ENCODE measurements at places on chromosomes 16 and 17.
A peak's percentile ranks its signal among the peaks of the same experiment; 100 is the strongest.

GRCh38 chr17:64984851-64985521 lies 65.7 kb upstream of the LRRC37A3 start:
- DNase-seq, result peak; percentile 22

DNA sequence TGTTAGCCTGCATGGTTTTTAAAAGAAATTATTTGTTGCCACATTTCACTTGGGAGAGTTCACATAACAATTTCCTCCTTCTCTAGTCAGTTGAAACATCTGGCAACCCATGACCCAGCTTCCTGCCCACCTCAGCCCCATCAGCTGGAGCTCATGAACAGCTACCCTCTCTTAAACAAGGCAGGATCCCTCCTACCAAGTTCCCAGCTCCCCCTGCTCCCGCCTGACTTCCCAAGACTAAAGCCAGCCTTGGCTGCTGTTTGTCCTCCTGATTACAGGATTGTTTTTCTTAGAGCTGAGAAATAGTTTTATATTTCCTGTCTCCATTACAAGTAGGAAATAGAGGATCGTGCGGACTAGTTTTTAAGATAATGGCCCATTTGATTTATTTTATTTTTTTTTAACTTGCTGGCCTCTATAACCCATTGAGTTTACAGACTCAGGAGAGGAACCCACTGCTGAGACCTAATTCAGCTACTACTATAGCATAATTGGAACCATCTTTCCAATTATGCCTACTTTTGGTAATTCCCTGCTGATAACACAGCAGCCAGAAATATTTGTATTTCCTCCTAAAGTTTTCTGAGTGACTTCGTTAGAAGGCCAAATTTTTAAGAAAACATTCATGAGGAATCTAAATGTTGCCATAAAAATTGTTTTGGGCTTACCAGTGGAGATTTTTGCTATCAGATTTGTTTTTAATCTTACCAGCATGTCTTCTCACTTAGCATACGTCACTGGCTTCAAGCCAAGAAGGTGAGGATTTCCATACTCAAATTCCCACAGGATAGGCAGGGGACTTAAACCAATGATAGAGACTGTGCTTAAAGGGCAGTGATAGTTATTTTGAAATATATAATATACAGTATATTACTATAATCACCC lies 90.0 kb downstream of the ELAC2 start:
- DNase-seq, result no peak

DNA sequence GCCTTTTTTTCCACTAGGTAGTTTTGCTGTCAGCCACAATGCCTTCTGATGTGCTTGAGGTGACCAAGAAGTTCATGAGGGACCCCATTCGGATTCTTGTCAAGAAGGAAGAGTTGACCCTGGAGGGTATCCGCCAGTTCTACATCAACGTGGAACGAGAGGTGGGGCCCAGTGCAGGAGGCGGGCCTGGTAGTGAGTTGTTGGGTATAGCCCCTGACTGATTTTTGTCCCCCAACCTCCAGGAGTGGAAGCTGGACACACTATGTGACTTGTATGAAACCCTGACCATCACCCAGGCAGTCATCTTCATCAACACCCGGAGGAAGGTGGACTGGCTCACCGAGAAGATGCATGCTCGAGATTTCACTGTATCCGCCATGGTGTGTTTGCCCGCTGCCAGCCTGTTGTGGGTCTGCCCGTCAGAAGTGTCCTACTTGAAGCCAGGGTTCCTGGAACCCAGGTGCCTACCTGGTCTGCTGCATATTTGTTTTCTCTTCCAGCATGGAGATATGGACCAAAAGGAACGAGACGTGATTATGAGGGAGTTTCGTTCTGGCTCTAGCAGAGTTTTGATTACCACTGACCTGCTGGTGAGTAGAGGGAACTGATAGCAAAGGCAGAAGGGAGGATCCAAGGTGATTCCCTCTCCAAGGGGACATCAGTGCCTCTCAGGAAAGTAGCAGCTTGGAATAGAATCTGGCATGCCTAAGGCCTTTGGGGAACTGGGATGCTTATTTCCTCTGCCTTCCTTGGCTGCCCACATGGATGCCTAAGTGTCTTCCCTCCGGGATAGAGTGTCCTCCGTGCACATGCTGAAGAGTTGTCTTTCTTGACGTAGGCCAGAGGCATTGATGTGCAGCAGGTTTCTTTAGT lies 1.9 kb upstream of the CD68 start:
- DNase-seq, result no peak

GRCh38 chr17:49521471-49522356 lies 26.6 kb downstream of the NGFR start:
- DNase-seq, result no peak

DNA sequence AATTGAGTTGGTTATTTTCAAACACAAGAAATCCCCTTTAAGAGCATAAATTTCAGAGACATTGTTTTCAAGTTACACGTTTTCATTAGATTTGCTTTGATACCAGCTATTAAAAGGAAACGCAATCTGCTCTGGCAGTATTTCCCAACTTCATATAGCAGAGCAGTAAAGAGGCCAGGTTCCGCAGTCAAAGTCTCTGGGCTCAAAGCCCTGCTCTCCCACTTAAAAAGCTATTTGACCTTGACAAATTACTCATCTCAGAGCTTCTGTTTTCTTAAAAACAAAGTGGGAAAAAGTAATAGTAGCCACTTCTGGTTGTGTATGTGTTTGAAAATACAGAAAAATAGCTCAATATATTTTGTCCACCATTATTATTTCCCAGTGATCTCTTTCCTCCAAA lies 89.7 kb upstream of the CDYL2 start:
- no peak for DNase-seq

- no peak for DNase-seq
Observed at GRCh38 chr16:83817022-83817421, 9.2 kb downstream of the HSBP1 start.

- no peak for DNase-seq
Observed at GRCh38 chr17:55895112-55895759, 144.4 kb downstream of the PCTP start.

- DNase-seq, result no peak
Observed at GRCh38 chr16:85955566-85955965, 56.6 kb downstream of the IRF8 start.

- DNase-seq, result no peak
Observed at GRCh38 chr17:8674344-8675305, 44.1 kb upstream of the MYH10 start.

- DNase-seq, result no peak
Observed at GRCh38 chr17:78544881-78545755, 32.1 kb downstream of the DNAH17 start.

DNA sequence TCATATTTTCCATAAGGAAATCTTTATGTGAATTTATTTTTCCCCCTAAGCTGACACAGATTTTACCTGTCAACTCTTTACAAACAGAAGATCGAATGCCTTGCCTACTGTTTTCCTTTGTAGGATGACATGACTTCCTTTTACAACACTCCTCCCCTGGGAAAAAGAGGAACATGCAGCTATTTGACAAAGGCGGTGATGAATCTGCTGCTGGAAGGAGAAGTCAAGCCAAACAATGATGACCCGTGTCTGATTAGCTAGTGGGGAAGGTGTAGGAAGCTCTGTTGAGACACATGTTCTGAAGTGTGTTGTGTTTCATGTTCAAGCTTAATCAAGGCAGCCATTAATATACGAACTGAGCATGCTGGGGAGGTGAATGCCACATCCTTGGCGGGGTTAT lies 238.0 kb downstream of the PHKB start:
- no peak for DNase-seq

DNA sequence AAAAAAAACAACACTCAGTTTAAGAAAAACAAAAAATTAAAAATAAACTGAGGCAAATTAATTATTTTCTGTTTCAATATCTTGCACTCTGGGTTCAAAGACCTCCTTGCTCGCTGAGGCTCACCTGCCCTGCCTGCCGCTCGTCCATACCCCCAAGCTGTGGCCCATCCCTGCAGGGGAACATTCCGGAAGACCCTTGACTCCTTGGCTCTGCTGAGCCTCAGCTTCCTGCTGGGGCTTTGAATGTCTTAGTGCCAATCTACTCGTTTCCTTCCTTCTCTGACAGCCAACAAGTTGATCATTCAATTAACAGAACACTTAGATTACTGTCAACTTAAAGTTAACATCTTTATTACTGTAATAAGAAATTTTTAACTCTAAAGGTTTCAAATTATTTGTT lies 24.3 kb downstream of the G6PC1 start:
- DNase-seq, result no peak

- no peak for DNase-seq
Observed at GRCh38 chr16:57620335-57621231, 7.8 kb upstream of the ADGRG1 start.

- no peak for DNase-seq
Observed at GRCh38 chr17:40284085-40284713, 3.5 kb upstream of the CDC6 start.

- no peak for DNase-seq
Observed at GRCh38 chr17:915538-916201, 63.9 kb downstream of the NXN start.

- DNase-seq, result no peak
Observed at GRCh38 chr16:86515777-86516622, 5.7 kb downstream of the FOXF1 start.

DNA sequence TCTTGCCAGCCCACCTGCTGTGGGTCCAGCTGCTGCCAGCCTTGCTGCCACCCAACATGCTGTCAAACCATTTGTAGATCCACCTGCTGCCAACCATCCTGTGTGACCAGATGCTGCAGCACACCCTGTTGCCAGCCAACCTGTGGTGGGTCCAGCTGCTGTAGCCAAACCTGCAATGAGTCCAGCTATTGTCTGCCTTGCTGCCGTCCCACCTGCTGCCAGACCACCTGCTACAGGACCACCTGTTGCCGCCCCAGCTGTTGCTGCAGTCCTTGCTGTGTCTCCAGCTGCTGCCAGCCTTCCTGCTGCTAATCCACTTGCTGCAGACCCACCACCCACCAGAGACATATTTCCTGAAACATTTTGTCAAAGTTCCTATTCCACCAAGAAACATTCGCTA lies 641 bp downstream of the KRTAP9-1 start:
- no peak for DNase-seq

GRCh38 chr17:81132197-81132540 lies 33.1 kb upstream of the PVALEF start:
- DNase-seq, result no peak

DNA sequence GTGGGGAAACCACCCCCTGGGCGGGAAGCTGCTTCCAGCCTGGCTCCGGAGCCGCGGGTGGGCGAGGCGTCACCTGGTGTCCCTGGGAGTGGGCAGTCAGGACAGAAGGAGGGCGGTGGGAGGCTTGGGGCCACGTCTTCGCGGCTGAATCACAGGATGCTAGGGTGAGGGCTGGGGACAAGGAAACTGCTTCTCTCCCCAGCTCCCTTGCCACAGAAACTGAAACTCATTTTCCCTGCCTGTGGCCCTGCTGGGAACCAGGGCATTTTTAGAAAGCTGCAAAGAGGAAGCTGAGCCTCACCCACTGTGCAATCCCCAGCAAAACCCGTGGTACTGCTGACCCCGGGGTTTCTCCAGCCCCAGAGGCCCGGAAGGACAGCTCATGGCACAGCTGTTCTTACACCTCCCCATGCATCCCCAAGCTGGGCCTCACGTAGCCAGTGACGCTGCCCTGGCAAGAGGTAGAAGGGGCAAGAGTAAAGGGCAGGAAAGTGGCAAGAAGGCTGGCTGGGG lies 8.2 kb downstream of the RHBDF2 start:
- DNase-seq, result no peak

GRCh38 chr17:48068491-48068961 lies 20.4 kb downstream of the NFE2L1 start:
- no peak for DNase-seq

- no peak for DNase-seq
Observed at GRCh38 chr17:53819956-53820355, 2.8 kb upstream of the KIF2B start.

DNA sequence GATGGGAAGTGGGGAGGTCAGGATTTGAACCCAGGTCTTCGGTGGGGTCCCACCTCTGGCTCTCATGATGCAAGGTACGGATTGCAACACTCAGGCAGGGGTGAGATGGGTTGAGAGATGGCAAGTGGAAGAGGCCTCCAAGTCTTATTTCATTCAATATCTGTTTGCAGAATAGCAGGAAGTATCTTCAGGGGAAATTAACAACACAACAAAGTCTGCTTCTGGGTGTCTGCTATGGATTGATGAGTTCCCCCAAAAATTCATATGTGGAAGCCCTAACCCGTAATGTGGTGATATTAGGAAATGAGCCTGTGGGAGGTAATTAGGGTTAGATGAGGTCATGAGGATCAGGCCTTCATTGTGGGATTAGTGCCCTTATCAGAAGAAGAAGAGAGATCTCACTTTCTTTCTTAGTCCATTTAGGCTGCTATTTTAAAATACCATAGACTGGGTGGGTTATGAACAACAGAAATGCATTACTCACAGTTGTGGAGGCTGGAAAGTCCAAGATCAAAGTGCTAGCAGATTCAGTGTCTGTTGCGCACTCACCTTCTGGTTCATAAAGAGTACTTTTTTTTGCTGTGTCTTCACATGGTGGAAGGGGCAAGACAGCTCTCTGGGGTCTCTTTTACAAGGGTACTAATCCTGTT lies 4.4 kb upstream of the CD300H start:
- no peak for DNase-seq

DNA sequence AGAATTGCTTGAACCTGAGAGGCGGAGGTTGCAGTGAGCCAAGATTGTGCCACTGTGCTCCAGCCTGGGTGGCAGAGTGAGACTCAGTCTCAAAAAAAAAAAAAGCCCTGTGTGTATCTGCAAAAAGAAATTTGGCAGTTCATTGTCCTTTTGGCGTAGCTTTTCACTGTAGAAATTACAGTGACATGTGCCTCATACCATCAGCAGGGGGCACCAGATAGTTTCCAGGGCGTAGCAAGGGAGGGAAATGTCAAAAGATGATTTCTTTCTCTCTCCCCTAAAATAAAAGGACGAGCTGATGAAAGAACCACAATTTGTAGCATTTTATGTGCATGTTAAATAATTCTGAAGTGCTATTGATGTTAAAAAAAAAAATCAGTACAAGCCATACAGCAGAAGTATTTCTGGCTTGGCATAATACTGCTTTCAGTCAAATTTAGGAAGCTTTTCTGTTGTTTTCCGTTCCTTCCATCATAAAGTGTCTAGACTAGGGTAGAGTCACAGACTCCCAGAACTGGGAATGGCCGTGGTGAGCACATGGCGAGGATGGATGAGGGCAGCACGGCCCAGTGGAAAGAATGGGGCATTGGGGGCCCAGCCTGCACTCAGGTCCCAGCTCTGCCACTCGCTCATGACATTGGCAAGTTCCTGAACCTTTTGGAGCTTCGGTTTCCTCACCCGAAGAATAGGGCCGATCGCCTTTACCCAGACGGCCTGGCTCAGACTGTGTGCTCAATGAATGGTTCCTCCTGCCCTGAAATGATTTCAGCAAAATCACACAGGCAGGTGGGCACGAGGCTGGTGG lies 59.8 kb upstream of the RPH3AL start:
- DNase-seq, result peak; percentile 59

DNA sequence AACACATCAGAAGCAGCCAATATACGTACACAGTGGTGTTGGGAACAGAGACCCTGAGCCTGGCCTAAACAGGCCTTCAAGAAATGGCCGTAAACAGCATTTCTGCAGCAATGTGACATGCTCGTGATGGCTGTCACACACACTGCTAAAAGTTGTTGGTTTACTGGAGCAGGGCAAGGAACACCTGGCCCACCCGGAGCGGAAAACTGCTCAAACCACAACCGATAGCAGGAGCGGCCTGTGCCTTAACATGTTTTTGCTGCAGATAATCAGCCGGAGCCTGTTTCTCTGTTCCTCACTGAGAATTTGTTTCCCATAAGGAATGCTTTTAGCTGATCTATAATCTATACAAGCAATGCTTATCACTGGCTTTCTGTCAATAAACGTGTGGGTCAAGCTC lies 6.0 kb upstream of the DPEP1 start:
- DNase-seq, result no peak

GRCh38 chr16:64782484-64782883 lies 339.4 kb downstream of the CDH11 start:
- no peak for DNase-seq

GRCh38 chr16:71796501-71797097 lies 12.0 kb downstream of the AP1G1 start:
- no peak for DNase-seq

Data from activated T-cell treated with anti-CD3 and anti-CD28 coated beads for 1 hour (primary cell).